ENCODE measurements at places on chromosomes 3 and 15. TPM values are rescaled to one million over a fixed set of nuclear protein-coding genes. Genes with fewer than 3 reads are reported as not detected.

The GRAMD1C gene
- total RNA-seq: 0.21 TPM

The HEMK1 gene
- 13.1 TPM for total RNA-seq

The LTF gene
- 1.4 TPM for total RNA-seq

The ARNT2 gene
- total RNA-seq: 6.4 TPM

The CHRD gene
- 172 TPM for total RNA-seq

The CCDC191 gene
- 0.21 TPM for total RNA-seq

The ALDH1A3 gene
- 10.9 TPM for total RNA-seq

The B3GALNT1 gene
- total RNA-seq: 55.6 TPM

The PP2D1 gene
- not detected for total RNA-seq

The EPB42 gene
- total RNA-seq: not detected

The SCAANT1 gene
- total RNA-seq: not detected

The APBA2 gene
- total RNA-seq: 2.4 TPM

DNA sequence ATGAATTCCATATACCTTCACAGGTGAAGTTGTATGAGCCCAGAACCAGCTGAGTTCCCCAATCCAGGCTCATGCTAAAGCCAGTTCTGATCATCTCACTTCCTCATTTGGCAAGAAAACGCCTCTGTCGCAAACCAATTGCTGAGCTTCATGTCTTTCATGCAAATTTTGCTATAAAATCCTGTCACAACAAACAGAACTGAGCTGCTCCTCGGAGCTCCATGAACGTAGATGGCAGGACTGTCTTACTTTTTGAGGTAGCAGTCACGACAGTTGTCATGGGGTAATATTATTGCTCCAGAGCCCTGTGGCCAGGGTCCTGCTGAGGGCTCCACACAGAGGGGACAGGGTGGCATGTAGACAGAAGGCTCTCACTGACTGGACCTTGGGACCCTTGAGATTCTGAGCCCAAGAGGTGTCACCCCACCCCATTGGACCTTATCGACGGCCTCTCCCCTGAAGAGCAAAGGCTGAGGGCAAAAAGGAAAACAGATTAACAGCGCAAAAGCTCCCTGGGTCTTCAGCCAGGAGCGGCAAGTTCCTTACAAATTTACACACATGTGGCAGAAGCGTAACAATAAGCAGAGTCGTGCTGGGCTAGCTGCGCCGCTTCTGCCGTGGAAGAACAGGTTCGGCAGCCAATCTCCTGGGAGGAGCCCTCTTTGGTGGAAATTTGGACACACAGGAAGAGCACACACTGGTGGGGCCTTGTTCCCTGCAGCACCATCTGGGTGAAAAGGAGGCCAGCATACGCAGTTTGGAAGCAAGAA lies 249.2 kb downstream of the OPA1 start:
- no peaks in the 10 kb centered on the region for H3K27me3 ChIP-seq
- DNase-seq: no peak
- H3K36me3 ChIP-seq: no peaks in the 10 kb centered on the region
- no peak overlapping the region for H3K4me3 ChIP-seq
- no peak overlapping the region for H3K27ac ChIP-seq

GRCh38 chr3:174675406-174675805 lies 183.7 kb upstream of the NAALADL2 start:
- H3K4me1 ChIP-seq: no peaks in the 10 kb centered on the region
- no peak overlapping the region for H3K4me3 ChIP-seq
- no peaks in the 10 kb centered on the region for H3K27me3 ChIP-seq
- no peak overlapping the region for H3K27ac ChIP-seq
- no peak for DNase-seq
- H3K36me3 ChIP-seq: no peaks in the 10 kb centered on the region

GRCh38 chr15:25838191-25838870 lies 24.8 kb downstream of the ATP10A start:
- H3K4me1 ChIP-seq: no peaks in the 10 kb centered on the region
- H3K4me3 ChIP-seq: no peak overlapping the region
- no peak overlapping the region for H3K27ac ChIP-seq

DNA sequence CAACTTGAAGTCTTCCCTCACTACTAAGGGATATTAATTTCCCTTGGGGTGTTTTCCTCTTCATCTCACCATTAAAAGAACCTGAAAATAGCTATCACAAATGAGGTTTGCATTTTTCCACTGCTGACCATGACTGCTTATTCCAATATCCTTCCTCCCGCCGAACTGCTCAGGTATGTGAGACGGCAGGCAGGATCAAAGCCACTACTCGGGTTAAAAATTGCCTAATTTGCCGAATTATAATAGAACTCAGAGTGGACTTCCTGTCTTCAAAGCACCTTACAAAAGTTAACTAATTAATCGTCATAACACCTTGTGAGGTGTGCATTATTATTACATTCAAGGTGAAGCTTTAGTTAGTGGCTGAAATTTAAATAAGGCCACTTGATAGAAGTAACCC lies 655.2 kb upstream of the ADAMTS9 start:
- no peak overlapping the region for H3K27ac ChIP-seq
- H3K4me3 ChIP-seq: no peak overlapping the region
- no peaks in the 10 kb centered on the region for H3K27me3 ChIP-seq
- no peak for DNase-seq
- H3K36me3 ChIP-seq: no peaks in the 10 kb centered on the region

DNA sequence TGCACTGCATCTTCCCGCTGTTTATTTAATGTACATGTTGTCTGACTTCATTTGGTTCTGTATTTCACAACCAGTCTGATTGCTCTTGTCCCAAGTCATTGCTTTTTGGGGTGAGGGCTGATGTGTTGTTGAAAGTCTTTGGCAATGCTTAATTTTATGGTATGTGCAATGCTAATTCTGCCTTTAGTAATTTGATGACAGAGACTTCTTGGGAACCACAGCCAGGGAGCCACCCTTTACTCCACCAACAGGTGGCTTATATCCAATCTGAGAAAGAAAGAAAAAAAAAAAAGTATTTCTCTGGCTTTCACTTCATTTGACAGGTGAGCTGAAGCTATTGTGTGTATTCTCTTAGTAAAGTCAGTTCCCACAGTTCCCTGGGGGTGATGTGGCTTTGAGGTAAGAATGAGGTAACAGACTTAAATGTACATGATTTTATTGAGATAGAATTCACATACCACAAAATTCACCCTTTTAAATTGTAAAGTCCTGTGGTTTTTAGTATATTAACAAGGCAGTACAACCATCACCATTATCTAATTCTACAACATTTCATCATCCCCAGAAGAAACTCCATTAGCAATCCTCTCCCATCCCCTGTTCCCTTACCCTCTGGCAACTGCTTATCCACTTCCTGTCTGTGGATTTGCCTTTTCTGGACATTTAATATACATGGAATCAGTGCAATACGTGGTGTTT lies 97.3 kb downstream of the SLCO3A1 start:
- peaks cover 42% of the 10 kb centered on the region for H3K4me1 ChIP-seq
- no peaks in the 10 kb centered on the region for H3K27me3 ChIP-seq
- H3K27ac ChIP-seq: no peak overlapping the region
- DNase-seq: no peak
- no peaks in the 10 kb centered on the region for H3K36me3 ChIP-seq

- H3K27ac ChIP-seq: no peak overlapping the region
- DNase-seq: no peak
- H3K4me3 ChIP-seq: no peak overlapping the region
- H3K36me3 ChIP-seq: no peaks in the 10 kb centered on the region
- no peaks in the 10 kb centered on the region for H3K4me1 ChIP-seq
- H3K27me3 ChIP-seq: no peaks in the 10 kb centered on the region
These were observed 26.7 kb downstream of the CGNL1 start for GRCh38 chr15:57403017-57403416.

DNA sequence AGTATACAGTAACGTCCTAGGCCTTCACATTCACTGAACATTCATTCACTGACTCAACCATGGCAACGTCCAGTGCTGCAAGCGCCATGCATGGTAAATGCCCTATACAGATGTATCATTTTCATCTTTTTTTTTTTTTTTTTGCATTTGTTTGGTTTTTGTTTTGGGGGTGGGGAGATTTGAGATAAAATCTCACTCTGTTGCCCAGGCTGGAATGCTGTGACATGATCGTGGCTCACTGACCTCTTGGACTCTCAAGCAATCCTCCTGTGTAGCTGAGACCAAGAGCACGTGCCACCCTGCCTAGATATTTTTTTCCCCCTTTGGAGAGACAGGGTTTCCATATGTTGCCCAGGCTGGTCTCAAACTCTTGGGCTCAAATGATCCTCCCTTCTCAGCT lies 37.4 kb downstream of the SUSD5 start:
- H3K36me3 ChIP-seq: no peaks in the 10 kb centered on the region
- H3K4me1 ChIP-seq: no peaks in the 10 kb centered on the region
- no peak overlapping the region for H3K27ac ChIP-seq
- H3K27me3 ChIP-seq: no peaks in the 10 kb centered on the region

- no peak overlapping the region for H3K4me3 ChIP-seq
- no peak overlapping the region for H3K27ac ChIP-seq
- no peaks in the 10 kb centered on the region for H3K36me3 ChIP-seq
These were observed 125.4 kb downstream of the ULK4 start for GRCh38 chr3:41836360-41837134.

- no peaks in the 10 kb centered on the region for H3K4me1 ChIP-seq
- no peak overlapping the region for H3K27ac ChIP-seq
- H3K27me3 ChIP-seq: no peaks in the 10 kb centered on the region
- H3K4me3 ChIP-seq: no peak overlapping the region
- no peaks in the 10 kb centered on the region for H3K36me3 ChIP-seq
These were observed 3.2 kb upstream of the GABRG3 start for GRCh38 chr15:26967719-26968269.

DNA sequence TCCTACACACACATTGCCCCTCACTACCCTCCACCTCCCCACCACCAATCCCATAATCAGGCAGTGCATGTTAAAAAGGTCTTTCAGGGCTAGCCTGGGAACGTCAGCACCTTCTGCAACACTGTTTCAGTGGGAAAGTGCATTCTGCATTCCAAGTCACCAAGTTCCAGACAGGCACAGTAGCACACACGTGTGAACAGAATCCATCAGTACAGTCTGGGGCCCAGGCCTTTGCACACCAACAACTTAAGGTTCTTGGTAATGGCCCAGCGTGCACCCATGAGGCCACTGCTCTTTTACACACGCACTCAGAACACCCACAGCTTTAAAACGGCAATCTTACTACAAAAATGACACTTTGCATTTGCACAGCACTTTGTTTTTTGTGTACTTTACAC lies 1.2 kb downstream of the ANXA2 start:
- DNase-seq: no peak
- peak overlapping the region; percentile 99 for H3K27ac ChIP-seq
- H3K36me3 ChIP-seq: no peaks in the 10 kb centered on the region
- H3K4me1 ChIP-seq: peaks cover 51% of the 10 kb centered on the region

- no peak for DNase-seq
- H3K4me3 ChIP-seq: no peak overlapping the region
- no peaks in the 10 kb centered on the region for H3K27me3 ChIP-seq
These were observed 71.0 kb upstream of the MDFIC2 start for GRCh38 chr3:70383360-70383831.

DNA sequence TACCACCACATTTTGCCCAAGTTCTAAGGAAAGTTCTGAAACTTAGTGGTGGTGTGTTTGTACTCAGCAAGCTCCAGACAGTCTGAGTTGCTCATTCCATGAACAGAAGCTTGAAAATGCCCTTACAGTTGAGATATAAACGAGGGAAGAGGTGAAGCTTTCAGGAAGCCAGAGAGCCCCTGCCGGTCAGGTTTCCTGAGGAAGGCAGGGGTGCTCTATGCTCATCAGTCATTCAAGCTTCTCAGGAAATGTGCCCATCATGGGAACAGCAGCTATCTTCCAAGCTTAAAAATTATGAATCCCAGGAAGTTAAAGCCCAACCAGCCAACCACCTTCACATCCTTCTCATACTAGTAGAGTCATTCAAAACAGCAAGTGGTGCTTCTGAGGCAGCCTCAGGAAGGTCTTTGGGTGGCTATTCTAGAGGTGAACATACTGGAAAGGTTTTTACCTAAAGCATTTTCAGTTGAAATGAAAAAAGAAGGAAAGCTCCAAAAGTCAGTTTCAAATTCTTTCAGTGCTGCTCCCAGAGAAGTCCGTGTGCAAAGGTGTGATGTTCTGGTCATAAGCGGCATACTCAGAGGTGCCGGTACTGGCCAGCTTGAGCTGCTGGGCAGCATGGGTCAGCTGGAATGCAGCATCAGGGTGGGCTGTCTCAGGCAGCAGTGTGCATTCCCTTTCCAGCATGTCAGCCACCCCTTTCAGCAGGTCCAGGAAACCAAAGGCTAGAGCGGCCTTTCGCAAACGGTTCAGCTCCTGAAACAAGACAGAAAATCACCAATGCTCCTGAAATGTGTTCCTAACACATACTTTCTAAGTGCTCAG lies 31.8 kb downstream of the INTS14 start:
- no peak for DNase-seq
- H3K4me1 ChIP-seq: no peaks in the 10 kb centered on the region
- H3K27me3 ChIP-seq: no peaks in the 10 kb centered on the region
- H3K36me3 ChIP-seq: peaks cover 35% of the 10 kb centered on the region
- peak overlapping the region; percentile 4 for H3K27ac ChIP-seq

- no peaks in the 10 kb centered on the region for H3K27me3 ChIP-seq
- no peak overlapping the region for H3K4me3 ChIP-seq
- no peaks in the 10 kb centered on the region for H3K36me3 ChIP-seq
- no peak overlapping the region for H3K27ac ChIP-seq
These were observed 26.0 kb downstream of the SLC41A3 start for GRCh38 chr3:126057936-126058335.

GRCh38 chr15:67850994-67851571 lies 11.2 kb upstream of the RNU6-1 start:
- no peak overlapping the region for H3K27ac ChIP-seq
- no peaks in the 10 kb centered on the region for H3K4me1 ChIP-seq
- no peak overlapping the region for H3K4me3 ChIP-seq
- H3K27me3 ChIP-seq: no peaks in the 10 kb centered on the region
- no peak for DNase-seq

DNA sequence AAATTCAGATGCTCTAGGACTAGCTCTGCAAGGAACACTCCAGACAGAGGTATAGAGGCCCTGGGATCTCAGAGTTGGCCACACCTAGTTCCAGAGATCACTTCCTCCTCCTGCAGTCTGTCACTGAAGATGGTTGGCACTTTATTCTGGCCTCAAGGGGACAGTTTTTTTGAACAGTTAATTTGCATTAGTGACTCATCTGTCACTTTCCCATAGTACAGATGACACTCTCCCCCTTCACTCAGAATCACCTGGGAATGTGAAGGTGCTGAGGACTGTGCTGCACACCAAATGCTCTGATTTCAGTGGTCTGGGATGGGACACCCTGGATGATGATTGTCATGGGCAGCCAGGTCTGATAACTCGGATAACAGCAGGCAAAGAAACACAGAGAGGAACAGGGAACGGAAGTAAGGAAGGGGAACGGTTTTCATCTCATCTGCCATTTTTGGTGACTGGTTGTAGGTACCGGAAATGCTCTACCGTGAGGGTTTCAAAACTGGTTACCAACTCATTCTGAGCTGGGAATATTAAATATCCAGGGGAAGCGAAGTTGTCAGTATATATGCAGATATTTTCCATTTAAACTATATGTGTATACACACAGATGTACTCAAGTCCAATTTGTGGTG lies 232.5 kb upstream of the ST8SIA2 start:
- DNase-seq: no peak
- no peak overlapping the region for H3K4me3 ChIP-seq
- peaks cover 10% of the 10 kb centered on the region for H3K36me3 ChIP-seq
- no peaks in the 10 kb centered on the region for H3K27me3 ChIP-seq

DNA sequence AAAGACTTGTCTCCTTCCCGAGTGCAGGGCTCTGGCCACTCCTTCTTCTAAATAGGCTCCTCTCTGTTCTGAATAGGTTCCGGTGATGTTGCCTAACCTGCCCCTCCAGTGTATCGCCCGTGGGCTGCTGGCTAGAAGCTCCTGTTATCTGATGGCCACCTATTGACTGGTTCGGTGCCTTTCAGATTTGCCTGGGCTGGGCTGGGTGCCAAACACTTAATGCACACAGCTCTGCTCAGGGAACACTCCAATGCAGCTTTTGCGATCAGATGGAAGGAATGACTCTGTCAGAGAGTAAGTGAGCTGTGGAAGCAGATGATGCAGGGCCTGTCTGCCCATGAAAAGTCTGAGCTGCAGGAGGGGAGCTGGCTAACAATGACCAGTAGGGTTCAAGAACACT lies 112.9 kb downstream of the CORO2B start:
- H3K4me3 ChIP-seq: no peak overlapping the region
- H3K27ac ChIP-seq: no peak overlapping the region
- H3K4me1 ChIP-seq: no peaks in the 10 kb centered on the region
- no peaks in the 10 kb centered on the region for H3K27me3 ChIP-seq
